T-cell (primary cell): ENCODE measurements at places on chromosomes 7 and 10. TPM values are rescaled to one million over a fixed set of nuclear protein-coding genes. Genes with fewer than 3 reads are reported as not detected.

- no peak overlapping the region for H3K4me3 ChIP-seq
- H3K27me3 ChIP-seq: no peaks in the 10 kb centered on the region
- no peak overlapping the region for H3K27ac ChIP-seq
- no peak for DNase-seq
- no peaks in the 10 kb centered on the region for H3K36me3 ChIP-seq
Measured at GRCh38 chr7:132652507-132652906, 76.2 kb upstream of the PLXNA4 start.

GRCh38 chr10:43135064-43135463, 3.2 kb upstream of the CSGALNACT2 start:
- H3K27ac ChIP-seq: no peak overlapping the region
- no peaks in the 10 kb centered on the region for H3K27me3 ChIP-seq
- DNase-seq: no peak
- no peaks in the 10 kb centered on the region for H3K36me3 ChIP-seq

PLCE1 gene
- total RNA-seq: not detected

PPP1R17 gene
- total RNA-seq: not detected

CCDC146 gene
- 14.6 TPM for total RNA-seq

DNA sequence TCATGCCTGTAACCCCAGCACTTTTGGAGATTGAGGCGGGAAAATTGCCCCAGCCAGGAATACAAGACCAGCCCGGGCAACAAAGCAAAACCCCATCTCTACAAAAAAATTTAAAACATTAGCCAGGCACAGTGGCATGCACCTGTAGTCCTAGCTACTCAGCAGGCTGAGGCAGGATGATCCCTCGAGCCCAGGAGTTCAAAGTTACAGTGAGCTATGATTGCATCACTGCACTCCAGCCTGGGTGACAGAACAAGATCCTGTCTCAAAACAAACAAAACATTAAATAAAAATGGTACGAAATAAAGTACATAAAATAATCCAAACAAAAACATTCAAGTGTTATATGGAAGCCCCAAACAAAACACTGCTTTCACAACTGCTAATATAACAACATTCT, 125.0 kb downstream of the SNX13 start:
- no peak overlapping the region for H3K4me3 ChIP-seq
- DNase-seq: no peak
- H3K4me1 ChIP-seq: no peaks in the 10 kb centered on the region

DNA sequence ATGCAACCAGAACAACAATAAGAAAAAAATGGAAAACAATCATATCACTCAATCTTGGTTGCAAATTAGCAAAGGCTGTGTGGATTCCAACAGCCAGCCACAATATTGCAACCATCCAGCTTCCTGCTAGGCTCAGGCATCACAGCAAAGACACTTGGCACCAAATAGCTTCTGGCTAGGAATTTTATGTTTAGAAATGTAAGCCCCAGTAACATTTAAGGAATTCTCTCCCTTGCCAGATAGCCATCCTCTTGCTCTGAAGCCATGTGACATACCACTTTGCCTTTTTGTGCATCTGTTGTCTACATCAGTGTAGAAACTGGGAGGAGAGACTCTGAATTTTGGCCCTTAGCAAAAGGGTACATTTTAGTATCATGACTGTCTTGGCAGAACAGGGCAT, 22.2 kb downstream of the MKX start:
- H3K36me3 ChIP-seq: no peaks in the 10 kb centered on the region

- H3K36me3 ChIP-seq: no peaks in the 10 kb centered on the region
- DNase-seq: no peak
- H3K4me3 ChIP-seq: no peak overlapping the region
- no peak overlapping the region for H3K27ac ChIP-seq
- no peaks in the 10 kb centered on the region for H3K4me1 ChIP-seq
Measured at GRCh38 chr10:83492004-83492403, 647.3 kb upstream of the GHITM start.

GRCh38 chr10:84654671-84655070, 326.3 kb downstream of the CCSER2 start:
- DNase-seq: no peak
- H3K4me1 ChIP-seq: no peaks in the 10 kb centered on the region
- no peaks in the 10 kb centered on the region for H3K27me3 ChIP-seq
- H3K27ac ChIP-seq: no peak overlapping the region
- no peak overlapping the region for H3K4me3 ChIP-seq

GRCh38 chr10:124293616-124294449, 124.9 kb downstream of the OAT start:
- H3K27me3 ChIP-seq: peaks cover 2% of the 10 kb centered on the region
- no peak overlapping the region for H3K4me3 ChIP-seq
- H3K36me3 ChIP-seq: no peaks in the 10 kb centered on the region

- no peak overlapping the region for H3K4me3 ChIP-seq
- H3K4me1 ChIP-seq: no peaks in the 10 kb centered on the region
- H3K27me3 ChIP-seq: no peaks in the 10 kb centered on the region
- no peaks in the 10 kb centered on the region for H3K36me3 ChIP-seq
- no peak overlapping the region for H3K27ac ChIP-seq
Measured at GRCh38 chr7:229184-229964, 37.0 kb downstream of the FAM20C start.

- H3K4me1 ChIP-seq: no peaks in the 10 kb centered on the region
- no peaks in the 10 kb centered on the region for H3K36me3 ChIP-seq
- no peak for DNase-seq
- no peak overlapping the region for H3K4me3 ChIP-seq
Measured at GRCh38 chr10:61792921-61793320, 108.6 kb upstream of the ARID5B start.

DNA sequence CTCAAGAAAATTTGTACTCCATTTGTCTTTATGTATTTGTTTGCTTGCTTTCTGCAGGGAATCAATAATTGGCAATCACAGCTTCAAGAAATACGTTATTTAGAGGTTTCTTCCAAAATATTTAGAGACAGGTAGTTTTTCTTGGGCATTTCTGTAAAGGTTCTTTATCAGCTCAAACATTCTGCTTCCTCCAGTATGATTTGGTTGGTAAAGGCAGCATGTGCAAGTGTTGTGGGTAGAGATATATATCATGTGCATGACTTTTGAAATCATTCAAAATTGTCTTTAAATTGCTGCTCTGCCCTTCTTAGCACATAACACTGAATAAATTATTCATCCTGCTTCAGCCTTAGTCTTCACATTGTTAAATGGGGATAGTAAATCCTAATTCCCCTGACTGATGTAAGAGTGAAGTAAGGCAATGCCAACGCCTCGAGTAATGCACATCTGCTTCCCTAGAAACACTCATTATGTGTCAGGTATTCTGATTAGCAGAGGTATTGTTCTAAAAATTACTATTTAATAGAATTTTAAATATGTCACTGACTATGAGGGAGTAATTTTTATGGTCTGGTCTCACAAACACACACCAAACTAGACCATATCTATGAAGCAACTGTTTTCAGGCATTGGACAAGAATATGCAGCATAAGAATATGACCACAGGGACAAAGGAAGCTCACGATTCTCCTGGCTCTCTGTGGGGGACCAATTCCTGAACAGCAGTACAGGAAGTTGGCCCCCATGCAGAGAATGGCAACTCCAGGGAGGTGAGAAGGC, 77.3 kb upstream of the AKR1E2 start:
- DNase-seq: no peak
- H3K27ac ChIP-seq: no peak overlapping the region
- no peaks in the 10 kb centered on the region for H3K4me1 ChIP-seq
- no peaks in the 10 kb centered on the region for H3K27me3 ChIP-seq
- H3K36me3 ChIP-seq: no peaks in the 10 kb centered on the region
